ENCODE measurements at places on chromosomes 5 and 9.

GRCh38 chr9:114163517-114163951, 8.2 kb downstream of the COL27A1 start:
- no peak for DNase-seq

GRCh38 chr9:18748251-18748701, 274.3 kb downstream of the ADAMTSL1 start:
- DNase-seq, result no peak

DNA sequence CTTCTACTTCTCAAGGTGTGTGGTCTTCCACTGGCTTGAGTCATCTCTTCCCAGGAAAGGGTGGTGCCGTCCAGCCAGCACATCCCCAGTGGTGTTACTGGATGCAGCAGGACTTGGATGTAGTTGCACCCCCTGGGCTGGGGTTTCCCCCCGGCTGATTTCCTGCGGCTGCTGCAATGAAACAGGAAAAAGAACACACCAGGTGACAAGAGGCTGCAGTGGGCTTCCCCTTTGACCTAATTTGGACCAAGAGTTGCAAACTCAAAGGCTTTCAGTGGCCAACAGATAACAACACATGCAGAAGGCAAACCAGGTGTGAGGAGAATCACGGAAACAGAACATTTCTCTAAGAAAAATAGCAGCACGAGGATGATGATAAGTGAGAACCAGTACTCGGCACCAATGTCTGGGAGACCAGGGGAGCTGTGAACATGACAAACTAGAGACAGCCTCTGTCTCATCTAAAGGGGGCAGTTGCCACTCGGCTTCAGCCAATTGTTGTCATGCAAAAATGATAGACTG, 83.7 kb downstream of the PDE6A start:
- no peak for DNase-seq

- DNase-seq, result no peak
These were observed 104.6 kb downstream of the MTX3 start for GRCh38 chr5:79886456-79886855.
